ENCODE measurements at places on chromosomes 1 and 21.

GRCh38 chr1:103160281-103160680, 52.0 kb upstream of the COL11A1 start:
- DNase-seq, result no peak

DNA sequence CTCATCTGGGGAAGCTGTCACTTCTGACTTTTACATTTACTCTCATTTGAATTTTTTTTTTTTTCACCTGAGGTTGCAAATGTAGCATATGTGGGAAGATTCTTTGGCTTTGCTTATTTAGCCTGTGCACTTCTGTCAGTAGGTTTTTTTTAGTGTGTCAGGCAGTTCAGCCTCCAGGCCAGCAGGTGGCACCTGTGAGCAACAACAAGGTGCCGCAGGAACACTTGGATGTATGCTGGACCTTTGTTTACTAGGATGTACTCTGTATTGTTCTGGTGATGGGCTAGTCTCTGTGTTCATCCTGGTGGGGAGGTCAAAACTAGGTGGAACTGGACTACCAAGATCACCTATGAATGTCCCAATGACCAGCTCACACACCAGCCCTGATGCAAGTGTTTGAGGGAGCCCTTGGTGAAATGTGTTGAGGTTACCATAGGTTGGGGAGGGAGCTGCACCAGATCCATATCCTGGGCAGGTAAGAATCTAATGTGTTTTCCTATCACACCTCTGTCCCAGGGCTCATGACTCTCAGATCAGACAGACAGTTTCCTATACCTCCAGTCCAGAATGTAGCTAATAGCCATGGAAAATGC, 618.2 kb downstream of the BRINP3 start:
- DNase-seq, result no peak

GRCh38 chr1:156284757-156285156, 632 bp downstream of the TMEM79 start:
- DNase-seq, result no peak

DNA sequence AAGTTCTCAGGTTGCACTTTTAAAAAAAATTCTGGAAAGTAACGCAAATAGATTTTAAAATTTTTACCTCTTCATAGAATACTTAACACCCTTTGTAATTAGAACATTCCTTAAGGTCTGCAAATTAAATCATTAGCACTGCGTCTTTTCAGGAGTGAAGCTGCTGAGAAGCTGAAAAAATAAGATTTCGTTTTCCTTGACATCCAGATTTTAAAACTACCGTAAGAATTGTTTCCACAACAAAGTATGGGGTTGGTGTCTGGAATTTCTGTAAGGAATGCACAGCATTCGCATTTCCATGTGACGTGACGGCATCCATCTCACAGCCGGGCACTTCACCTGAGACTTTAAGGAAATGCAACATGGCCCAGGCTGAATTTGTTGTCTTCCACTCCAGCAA, 76.3 kb upstream of the COX20 start:
- DNase-seq, result no peak

- no peak for DNase-seq
Measured at GRCh38 chr1:164891615-164892014, 332.6 kb downstream of the PBX1 start.

DNA sequence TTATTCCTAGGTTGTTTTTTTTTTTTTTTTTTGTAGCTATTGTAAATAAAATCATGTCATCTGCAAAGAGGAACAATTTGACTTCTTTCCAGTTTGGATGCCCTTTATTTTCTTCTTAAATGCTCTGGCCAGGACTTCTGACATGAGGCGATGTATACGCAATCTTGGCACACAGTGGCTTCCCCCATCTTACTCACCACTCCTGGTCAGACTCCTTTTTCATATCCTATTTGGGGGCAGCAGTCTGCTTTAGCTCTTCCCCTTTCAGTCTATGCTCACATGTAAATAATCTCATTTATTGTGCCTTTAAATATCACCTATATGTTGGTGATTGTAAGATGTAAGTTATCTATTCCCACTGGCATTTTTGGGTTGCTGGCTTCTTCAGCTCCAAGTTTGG, 56.1 kb downstream of the SLAMF6 start:
- DNase-seq, result no peak

- no peak for DNase-seq
Measured at GRCh38 chr1:48773133-48773532, 3.6 kb downstream of the BEND5 start.

DNA sequence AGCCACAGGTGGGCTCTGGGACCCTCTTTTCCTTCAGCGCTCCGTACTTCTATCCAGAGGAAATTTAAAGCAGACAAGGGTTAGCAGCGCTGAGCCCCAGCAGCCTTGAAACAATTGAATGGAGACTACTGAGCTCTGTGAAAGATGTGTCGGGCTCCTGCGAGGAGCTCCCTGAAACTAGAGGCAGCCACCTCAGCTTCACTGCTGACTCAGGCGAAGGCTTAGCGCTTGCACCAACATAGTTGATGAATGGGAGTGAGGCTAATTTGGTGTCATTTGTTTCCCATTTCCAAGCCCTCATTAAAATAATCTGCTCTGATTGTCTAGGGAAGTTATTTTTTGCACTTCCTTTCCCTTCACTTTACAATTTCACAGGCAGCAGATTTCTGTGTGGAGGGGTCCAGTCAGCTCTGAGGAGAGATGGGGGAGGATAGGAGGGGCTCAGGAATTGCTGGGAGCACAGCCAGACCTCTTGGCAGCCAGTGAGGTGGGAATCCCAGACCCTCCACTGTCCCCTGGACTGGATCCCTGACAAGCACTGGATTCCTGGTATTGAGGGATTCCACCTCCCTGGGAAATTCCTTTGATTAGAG, 398.9 kb upstream of the PLXNA2 start:
- DNase-seq, result no peak

DNA sequence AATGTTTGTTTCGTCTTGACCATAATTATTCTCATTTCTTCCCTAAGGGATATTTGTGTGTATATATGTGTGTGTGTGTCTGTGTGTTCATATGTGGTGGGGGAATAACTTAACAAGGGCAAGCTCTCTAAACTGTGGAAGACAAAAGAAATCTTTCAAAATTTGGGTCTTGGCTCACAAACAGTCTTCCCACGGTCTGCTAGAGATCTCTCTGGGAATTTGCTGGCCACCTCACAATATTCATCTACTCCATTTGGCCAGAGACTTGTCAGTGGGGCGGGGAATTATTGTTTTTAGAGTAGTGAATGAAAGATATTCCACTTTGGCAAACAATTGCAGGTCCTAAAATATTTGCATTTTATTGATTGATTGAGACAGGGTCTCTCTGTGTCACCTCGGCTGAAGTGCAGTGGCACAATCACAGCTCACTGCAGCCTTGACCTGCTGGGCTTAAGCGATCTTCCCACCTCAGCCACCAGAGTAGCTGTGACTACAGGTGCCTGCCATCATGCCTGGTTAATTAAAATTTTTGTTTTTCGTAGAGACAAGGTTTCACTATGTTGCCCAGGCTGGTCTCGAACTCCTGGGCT, 8.0 kb upstream of the EIF2B3 start:
- DNase-seq, result no peak

GRCh38 chr21:43866260-43866629, 1.2 kb downstream of the AGPAT3 start:
- peak; percentile 21 for DNase-seq

GRCh38 chr1:204583909-204584632, 67.9 kb downstream of the MDM4 start:
- DNase-seq, result no peak

- no peak for DNase-seq
Measured at GRCh38 chr1:41840592-41841246, 78.0 kb downstream of the HIVEP3 start.

DNA sequence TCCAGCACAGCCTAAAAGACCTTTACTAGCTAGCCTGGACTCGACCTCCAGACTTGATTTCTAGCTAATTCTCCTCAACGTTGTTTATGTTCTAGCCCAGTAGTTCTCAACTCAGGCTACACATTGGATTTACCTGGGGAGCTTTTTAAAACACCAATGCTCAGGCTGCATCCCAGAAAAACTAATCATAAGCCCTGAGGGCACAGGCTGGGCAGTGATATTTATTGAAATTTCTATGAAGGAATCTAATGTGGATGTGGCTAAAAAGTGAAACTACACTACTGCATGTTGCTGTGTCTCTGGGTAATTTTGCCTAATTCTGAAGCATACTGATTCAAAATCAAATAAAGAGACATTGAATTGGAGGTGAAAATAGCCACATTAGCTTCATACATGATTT, 479.4 kb downstream of the KCNT2 start:
- no peak for DNase-seq

DNA sequence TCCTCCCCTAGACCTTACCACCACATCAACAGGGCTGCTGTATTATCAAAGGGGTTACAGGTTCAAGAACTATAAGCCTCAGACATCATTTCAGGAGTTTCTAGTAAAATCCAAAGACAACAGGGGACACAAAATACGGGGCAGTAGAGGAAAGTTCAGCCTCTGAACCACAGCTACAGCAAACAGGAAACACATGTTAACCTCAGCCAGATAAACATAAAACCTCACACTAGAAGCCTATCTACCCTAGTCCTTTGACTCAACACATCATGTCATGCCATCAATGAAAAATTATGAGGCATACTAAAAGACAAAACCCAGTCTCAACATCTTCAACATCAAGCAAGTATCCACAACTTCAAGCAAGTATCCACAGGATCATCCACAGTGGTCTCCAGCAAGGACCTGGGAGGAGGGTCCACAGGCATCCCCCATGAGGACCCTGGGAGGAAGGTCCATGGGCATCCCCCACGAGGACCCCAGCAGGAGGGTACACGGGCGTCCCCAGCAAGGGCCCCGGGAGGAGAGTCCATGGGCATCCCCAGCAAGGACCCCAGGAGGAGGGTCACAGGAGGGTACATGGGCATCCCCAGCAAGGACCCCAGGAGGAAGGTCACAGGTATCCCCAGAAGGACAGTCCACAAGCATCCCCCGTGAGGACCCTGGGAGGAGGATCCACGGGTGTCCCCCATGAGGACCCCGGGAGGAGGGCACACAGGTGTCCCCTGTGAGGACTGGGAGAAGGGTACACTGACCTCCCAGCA, 440.0 kb downstream of the MATN1 start:
- DNase-seq, result no peak

- no peak for DNase-seq
Measured at GRCh38 chr1:20948101-20948500, 161.0 kb upstream of the HP1BP3 start.

DNA sequence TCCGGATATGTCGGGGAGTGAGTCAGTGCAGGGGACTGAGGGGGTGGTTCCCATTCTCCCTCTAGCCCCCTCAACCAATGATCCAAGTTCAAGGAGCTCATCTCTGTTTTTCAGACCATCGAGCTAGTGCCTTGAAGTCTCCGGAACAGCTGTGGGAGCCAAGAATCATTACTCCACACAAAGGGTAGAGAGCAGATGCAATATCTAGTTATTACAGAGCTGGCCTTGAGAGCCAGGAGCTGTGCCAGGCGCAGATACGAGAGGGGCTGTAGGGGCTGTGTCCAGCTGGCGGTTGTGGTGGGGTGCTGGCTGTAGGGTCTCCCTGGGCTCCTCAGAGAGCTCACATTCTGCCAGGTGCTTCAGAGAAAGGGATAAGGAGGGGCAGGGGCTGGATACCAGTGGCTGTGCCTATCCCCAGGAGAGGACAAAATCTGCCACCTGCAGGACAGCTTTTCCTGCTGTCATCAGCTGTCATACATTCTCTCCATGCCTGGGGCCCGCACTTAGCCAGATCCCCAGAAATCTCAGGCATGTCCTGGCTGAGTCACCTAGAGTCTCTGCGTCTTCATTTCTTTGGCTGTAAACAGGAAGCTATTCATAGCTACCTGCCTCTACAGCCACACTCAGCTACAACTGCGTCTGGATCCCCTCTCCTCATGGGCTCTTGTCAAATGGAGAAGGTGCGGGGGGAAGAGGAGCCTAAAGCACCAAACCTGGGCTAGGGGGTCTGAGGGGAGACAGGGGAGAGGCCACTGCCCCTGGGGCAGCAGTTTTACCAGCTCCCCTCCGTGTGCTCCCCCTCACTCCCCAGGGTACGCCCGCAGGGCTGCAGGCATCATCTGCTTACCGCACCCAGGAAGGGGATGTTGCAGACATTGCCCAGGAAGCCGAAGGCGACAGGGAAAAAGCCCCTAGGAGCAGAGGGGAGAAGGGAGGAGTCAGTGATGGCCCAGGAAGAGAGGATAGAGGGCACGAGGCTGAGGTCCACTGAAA, 2.4 kb upstream of the KISS1 start:
- no peak for DNase-seq

- DNase-seq, result no peak
Measured at GRCh38 chr1:90134175-90134955, 139.5 kb downstream of the ZNF326 start.

DNA sequence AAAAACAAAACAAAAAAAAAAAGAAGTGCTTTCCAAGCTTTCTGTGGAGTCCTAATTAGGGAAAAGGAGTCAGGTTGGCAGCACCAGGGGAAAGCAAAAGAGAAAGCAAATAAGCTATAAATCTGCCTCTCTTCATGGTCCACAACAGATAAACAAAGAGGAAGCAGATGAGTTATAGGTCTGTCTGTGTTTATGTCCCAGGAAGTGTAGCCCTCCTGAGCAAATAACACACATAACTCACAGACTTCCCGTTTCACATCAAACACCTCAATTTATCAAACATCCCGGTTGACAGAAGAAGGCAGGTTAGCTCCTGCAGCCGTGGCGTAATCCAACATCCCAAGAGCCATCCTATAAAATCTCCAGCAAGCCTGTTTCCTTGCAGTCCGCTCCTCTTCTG, 5.6 kb upstream of the SLC2A5 start:
- DNase-seq, result no peak

DNA sequence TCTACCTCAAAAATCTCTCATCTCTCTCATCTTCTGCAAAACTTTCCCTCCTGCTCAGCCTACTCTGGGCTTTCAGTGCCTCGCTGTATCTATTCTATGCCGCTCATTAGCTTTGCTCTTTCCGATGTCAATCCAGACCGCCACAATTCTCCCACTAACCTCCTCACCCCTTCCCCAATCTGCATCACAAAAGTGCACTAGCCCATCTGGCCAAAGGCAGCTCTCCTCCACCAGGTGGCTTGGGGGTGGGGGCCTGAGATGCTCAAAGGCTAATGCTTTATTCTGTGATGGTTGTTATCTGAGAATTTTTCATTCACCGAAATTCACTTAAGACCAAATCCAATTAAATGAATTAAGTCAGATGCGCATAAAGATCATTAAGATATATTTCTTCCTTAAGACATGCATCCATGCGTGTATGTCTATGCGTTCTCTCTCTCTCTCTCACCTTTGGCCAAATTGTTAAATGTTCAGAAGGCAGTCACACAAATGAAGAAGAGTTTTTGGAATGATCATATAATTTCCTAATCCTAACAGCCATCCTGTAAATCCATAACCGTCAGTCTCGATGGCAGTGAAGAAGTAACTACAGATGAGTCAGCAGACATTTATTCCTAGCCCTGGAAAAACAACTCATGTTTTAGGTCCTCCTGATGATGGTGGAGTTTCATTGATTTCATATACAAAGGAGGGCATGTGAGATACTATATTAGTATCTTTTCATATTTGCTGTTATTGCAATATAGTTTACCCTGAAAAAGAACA, 111.3 kb downstream of the C1orf21 start:
- no peak for DNase-seq

GRCh38 chr1:167457936-167458584, 60.3 kb downstream of the CD247 start:
- no peak for DNase-seq
